ENCODE measurements at places on chromosomes 12 and 14.

- H3K27ac ChIP-seq: no peak overlapping the region
- no peaks in the 10 kb centered on the region for H3K36me3 ChIP-seq
- peak; percentile 93 for DNase-seq
- H3K4me3 ChIP-seq: no peak overlapping the region
- H3K27me3 ChIP-seq: no peaks in the 10 kb centered on the region
Measured at GRCh38 chr14:20530771-20531571, 25.6 kb downstream of the RNASE10 start.

- no peaks in the 10 kb centered on the region for H3K27me3 ChIP-seq
- no peaks in the 10 kb centered on the region for H3K4me1 ChIP-seq
- no peak overlapping the region for H3K27ac ChIP-seq
- no peak overlapping the region for H3K4me3 ChIP-seq
- no peaks in the 10 kb centered on the region for H3K36me3 ChIP-seq
Measured at GRCh38 chr12:107584563-107584962, 101.0 kb upstream of the PWP1 start.

- H3K27me3 ChIP-seq: no peaks in the 10 kb centered on the region
- peaks cover 92% of the 10 kb centered on the region for H3K36me3 ChIP-seq
- peaks cover 26% of the 10 kb centered on the region for H3K4me1 ChIP-seq
- no peak overlapping the region for H3K27ac ChIP-seq
- no peak for DNase-seq
Measured at GRCh38 chr12:113274848-113275247, 53.6 kb downstream of the TPCN1 start.

- DNase-seq: no peak
- no peaks in the 10 kb centered on the region for H3K4me1 ChIP-seq
- H3K4me3 ChIP-seq: no peak overlapping the region
- H3K27me3 ChIP-seq: no peaks in the 10 kb centered on the region
Measured at GRCh38 chr14:71411738-71412137, 504.5 kb downstream of the PCNX1 start.

DNA sequence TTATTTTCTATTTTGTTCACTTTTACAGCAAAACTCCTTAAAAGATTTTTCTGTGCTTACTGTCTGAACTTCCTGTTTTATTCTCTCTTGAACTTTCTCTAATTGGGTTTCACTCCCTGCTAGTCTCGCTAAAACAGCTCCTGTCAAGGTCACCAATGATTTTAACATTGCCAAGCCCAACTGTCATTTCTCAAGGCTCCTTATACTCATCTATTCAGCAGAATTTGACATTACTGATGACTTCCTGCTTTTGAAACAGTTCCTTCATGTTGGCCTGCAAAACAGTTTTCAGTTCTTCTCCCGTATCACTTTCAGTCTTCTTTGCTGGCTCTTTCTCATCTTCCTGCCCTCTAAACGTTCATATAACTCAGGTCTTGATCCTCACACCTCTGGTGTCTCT is 268.5 kb upstream of the USP15 start:
- no peak overlapping the region for H3K27ac ChIP-seq
- H3K4me3 ChIP-seq: no peak overlapping the region
- no peaks in the 10 kb centered on the region for H3K36me3 ChIP-seq
- H3K4me1 ChIP-seq: peaks cover 8% of the 10 kb centered on the region

- H3K27ac ChIP-seq: peak overlapping the region; percentile 52
- H3K4me1 ChIP-seq: peaks cover 8% of the 10 kb centered on the region
- no peak for DNase-seq
Measured at GRCh38 chr12:51323317-51323960, 535 bp downstream of the BIN2 start.

DNA sequence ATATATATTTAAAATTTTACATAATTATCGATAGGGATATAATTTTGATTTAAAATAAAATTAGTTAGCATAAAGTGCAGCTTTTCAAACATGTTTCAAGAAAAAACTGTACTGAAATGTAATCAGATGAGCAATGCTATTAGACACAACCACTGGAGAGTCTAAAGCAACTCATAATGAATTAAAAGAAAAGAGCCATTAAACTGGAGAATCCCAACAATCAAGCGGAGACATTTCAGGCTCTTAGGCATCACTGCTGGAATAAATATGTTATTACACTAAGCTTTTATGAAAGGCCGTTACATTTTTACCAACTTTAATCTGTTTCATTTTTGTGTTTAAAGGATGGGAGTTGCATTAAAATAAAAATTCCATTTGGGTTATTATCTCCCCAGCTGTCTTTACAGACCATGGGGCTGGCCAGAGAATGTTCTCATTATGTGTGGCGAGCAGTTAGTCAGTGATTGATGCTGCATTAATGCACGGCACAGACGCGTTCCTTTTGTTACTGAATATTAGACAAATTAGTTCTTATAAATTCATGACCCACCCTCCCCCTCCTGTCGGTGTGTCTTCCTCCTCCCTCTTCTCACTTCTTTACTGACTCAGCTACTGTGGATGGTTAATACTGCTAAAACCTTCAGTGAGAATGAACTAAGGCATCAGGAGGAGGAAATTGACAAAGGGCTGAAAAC is 156.8 kb downstream of the PDZRN4 start:
- H3K36me3 ChIP-seq: no peaks in the 10 kb centered on the region
- H3K27ac ChIP-seq: no peak overlapping the region
- H3K4me1 ChIP-seq: peaks cover 6% of the 10 kb centered on the region
- no peak overlapping the region for H3K4me3 ChIP-seq

- H3K4me3 ChIP-seq: peak within 1 kb of the TSS; percentile 41
- DNase-seq: no peak
- H3K27me3 ChIP-seq: no peaks in the 10 kb centered on the region
- H3K4me1 ChIP-seq: peaks cover 12% of the 10 kb centered on the region
Measured at GRCh38 chr12:4562034-4562657, at the start of gene DYRK4. Gene DYRK4, plus strand, starts transcription at chr12:4562208. Its CDS starts 38 bp downstream, at chr12:4562246.

DNA sequence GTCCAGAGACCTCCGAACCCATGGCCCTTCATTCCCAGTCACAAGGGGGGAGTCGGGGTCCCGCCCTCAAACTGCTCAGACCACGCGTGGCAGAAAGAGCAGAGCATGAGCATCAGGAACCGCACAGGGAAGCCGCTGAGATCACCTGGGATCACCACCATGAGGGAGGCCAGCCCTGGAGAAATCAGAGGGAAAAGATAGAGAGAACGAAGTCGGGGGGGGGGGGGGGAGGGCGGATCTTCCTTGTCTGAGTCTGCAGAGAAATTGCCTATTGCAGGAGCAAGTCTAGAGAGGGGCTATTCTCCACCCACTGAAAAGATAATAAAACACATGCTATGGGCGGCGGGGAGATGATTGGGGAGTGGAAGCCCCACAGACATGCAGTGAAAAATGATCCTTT is 884 bp upstream of the TMEM132C start:
- DNase-seq: no peak
- no peak overlapping the region for H3K27ac ChIP-seq
- H3K36me3 ChIP-seq: no peaks in the 10 kb centered on the region
- H3K4me1 ChIP-seq: peaks cover 27% of the 10 kb centered on the region
- H3K27me3 ChIP-seq: peaks cover 7% of the 10 kb centered on the region
- H3K4me3 ChIP-seq: peak overlapping the region; percentile 39

GRCh38 chr14:91388551-91388975 is 29.1 kb downstream of the CCDC88C start:
- H3K36me3 ChIP-seq: no peaks in the 10 kb centered on the region
- H3K27me3 ChIP-seq: no peaks in the 10 kb centered on the region
- no peak overlapping the region for H3K4me3 ChIP-seq
- peaks cover 24% of the 10 kb centered on the region for H3K4me1 ChIP-seq

- H3K27ac ChIP-seq: no peak overlapping the region
- H3K27me3 ChIP-seq: no peaks in the 10 kb centered on the region
- no peak overlapping the region for H3K4me3 ChIP-seq
- DNase-seq: no peak
- H3K36me3 ChIP-seq: no peaks in the 10 kb centered on the region
Measured at GRCh38 chr12:76762601-76762980, 1.3 kb upstream of the ZDHHC17 start.

DNA sequence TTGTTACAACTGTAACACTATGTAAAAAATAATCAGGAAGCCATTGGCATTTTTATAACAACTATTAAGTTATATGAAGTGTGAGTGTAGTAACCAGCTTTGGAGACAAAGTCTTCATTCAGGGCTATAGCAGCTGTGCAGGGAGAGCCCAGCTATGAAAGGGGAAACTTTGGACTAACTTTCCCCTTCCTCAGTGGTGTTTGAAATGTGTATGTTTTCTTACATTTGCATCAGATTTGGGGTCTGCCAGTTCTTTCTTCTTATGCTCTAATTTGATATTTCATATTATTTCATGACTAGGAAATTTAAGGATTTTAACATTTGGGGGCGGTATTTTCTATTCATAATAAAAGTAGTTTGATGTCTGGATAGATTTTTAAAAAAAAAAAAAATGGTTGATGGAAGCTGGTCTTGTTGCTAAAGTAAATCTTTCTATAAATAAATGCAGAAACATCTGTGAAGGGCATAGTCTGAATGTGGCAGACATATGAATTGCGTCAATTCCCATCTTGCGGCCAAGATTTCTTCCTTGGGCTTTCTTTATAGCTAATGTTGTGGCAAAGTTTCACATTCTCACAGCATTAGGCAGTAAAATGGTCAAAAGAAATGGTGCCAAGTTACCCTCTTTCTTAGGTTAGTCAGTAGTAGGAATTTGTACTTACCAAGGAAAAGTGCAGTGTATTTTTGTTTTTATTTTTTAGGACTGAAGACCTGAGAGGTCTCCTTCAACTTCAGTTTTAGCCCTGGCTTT is 35.6 kb downstream of the RASSF8 start:
- no peaks in the 10 kb centered on the region for H3K27me3 ChIP-seq
- DNase-seq: no peak
- peak overlapping the region; percentile 51 for H3K27ac ChIP-seq
- no peak overlapping the region for H3K4me3 ChIP-seq

- no peaks in the 10 kb centered on the region for H3K27me3 ChIP-seq
- H3K27ac ChIP-seq: no peak overlapping the region
- H3K4me3 ChIP-seq: no peak overlapping the region
- no peak for DNase-seq
- H3K4me1 ChIP-seq: peaks cover 5% of the 10 kb centered on the region
- no peaks in the 10 kb centered on the region for H3K36me3 ChIP-seq
Measured at GRCh38 chr12:104964167-104964855, 6.2 kb upstream of the SLC41A2 start.

GRCh38 chr14:92426237-92426636 is 87.3 kb upstream of the RIN3 start:
- H3K27ac ChIP-seq: no peak overlapping the region
- no peak for DNase-seq
- H3K4me3 ChIP-seq: no peak overlapping the region
- H3K27me3 ChIP-seq: no peaks in the 10 kb centered on the region
- no peaks in the 10 kb centered on the region for H3K36me3 ChIP-seq

- H3K27ac ChIP-seq: peak overlapping the region; percentile 88
- no peak overlapping the region for H3K4me3 ChIP-seq
Measured at GRCh38 chr14:92974541-92975345, 51.8 kb downstream of the CHGA start.

DNA sequence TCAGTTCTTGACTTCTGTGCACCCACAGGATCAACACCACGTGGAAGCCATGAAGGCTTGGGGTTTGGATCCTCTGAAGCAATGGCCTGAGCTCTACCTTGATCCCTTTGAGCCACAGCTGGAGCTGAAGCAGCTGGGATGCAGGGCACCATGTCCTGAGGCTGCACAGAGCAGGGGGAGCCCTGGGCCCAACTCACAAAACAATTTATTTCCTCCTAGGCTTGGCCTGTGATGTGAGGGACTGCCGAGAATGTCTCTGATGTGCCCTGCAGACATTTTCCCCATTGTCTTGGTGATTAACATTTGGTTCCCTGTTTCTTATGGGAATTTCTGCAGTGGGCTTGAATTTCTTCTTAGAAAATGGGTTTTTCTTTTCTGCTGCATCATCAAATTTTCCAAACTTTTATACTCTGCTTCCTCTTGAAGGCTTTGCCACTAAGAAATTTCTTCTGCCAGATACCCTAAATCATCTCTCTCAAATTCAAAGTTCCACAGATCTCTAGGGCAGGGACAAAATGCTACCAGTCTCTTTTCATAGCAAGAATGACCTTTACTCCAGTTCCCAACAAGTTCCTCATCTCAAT is 288.2 kb downstream of the CCDC59 start:
- no peak overlapping the region for H3K4me3 ChIP-seq
- H3K36me3 ChIP-seq: no peaks in the 10 kb centered on the region
- no peak for DNase-seq
- no peaks in the 10 kb centered on the region for H3K4me1 ChIP-seq
- no peaks in the 10 kb centered on the region for H3K27me3 ChIP-seq

DNA sequence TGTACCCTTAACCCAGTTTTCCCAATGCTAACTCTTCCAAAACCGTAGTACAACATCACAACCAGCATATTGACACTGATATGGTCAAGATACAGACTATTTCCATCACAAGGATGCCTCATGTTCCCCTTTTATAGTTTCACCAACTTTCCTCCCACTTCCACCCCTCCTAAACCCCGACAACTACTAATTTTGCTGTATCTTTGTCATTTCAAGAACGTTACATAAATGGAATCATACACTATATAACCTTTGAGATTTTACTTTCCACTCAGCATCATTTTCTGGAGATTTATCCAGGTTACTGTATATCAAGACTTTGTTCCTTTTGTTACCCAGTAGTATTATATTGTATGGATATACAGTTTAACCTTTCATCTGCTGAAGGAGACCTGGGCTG is 88.9 kb downstream of the MED13L start:
- H3K36me3 ChIP-seq: no peaks in the 10 kb centered on the region
- no peak overlapping the region for H3K4me3 ChIP-seq
- H3K4me1 ChIP-seq: peaks cover 86% of the 10 kb centered on the region

GRCh38 chr14:85934123-85934885 is 404.4 kb downstream of the FLRT2 start:
- H3K27ac ChIP-seq: no peak overlapping the region
- no peaks in the 10 kb centered on the region for H3K36me3 ChIP-seq
- no peaks in the 10 kb centered on the region for H3K27me3 ChIP-seq
- H3K4me1 ChIP-seq: no peaks in the 10 kb centered on the region

- no peak overlapping the region for H3K4me3 ChIP-seq
- no peak for DNase-seq
- peak overlapping the region; percentile 56 for H3K27ac ChIP-seq
Measured at GRCh38 chr14:24296341-24297157, 3.0 kb downstream of the DHRS1 start.

DNA sequence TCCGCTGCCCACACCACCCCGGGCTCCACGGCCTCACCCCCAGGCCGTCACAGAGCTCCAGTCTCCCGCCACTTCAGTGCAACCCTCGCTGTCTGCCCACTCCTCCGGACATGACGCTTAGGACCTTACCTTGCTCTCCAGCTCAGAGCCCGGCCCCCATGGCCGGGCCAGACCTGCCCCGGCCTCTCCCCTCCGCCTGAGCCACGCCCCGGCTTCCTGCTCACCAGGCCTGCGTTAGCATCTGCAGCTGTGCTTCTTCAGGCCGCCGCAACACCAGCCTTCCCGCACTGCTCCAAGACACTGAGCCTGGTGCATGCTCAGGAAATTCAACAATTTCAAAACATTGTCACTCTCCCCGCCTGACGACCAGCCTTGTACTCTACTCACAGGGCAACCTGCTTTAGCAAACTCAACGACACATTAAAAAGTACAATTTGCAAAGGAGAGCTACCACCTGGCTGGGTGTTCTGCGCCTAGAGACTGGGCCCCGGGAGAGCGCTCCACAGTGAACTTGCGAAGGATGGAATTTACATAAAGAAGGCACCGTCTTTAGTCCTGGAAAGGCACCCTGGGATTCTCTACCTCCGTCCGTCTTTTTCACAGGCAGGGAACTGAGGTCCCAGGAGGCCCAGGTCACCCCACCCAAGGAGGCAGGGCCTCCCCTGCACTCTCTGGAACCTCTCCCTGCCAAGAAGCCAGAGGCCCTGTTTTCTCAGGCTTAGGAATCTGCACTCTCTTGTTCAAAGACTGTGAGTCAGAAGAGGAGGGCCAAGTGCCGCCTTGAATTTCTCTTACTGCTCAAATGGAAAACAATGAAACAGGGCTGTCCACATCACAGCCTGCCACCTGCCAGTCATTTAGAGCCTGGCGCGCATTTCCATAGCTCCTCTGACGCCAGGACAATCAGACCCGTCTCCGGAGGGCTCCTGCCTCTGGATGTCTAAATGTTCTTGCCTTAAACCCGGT is 51.3 kb downstream of the STX2 start:
- H3K27ac ChIP-seq: no peak overlapping the region
- DNase-seq: no peak
- H3K4me1 ChIP-seq: no peaks in the 10 kb centered on the region
- peaks cover 92% of the 10 kb centered on the region for H3K36me3 ChIP-seq

All from esophagus muscularis mucosa (tissue), 4 donors.